Activated CD4-positive, alpha-beta memory T cell treated with anti-CD3 and anti-CD28 coated beads, Interleukin-2, amount 10 ng/mL, durations not matched to agents 7 days and 5 days (primary cell): ENCODE measurements at places on chromosomes 3 and 15.
A peak's percentile ranks its signal among the peaks of the same experiment; 100 is the strongest.

DNA sequence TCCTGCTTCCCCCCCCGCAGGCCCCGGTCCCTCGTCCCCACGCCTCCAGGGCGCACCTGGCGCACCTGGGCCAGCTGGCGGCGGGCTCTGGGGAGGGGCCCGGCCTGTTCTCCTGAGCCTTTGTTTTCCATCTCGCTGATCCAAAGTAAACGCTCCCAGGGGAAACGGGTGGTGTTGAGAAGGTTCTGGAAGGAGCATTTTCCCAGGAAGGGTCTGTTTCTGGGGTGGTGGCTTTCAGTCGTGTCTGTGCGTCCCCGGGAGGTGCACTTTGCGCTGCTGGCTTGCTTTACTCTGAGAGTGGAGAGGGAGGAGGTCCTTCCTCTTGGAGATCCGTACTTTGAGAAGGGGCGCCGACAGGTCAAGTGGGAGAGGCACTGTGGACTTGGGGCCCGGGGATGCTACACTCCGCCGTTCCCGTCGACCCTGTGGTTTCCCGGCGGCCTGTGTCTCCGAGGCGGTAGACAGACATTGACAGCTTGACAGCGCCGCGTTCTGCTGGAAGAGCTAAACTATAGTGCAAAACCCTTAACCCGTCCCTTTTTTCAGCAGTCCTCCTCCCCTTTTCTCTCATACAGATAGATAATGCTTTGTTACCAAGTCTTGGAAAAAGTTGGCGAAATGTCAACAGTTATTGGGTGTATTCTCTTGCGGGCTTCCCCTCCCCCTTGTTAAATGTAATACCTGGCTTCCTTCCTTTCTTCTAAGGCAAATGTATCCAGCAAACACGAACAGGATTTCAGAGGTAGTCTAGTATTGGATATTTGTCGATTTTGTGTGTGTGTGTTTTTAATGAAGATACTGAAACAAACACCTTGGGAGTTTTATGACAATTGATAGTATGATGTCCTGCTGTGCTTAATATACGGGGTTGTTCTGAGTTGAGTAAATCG, 6.5 kb downstream of the TPM1 start:
- peak overlapping the region; percentile 80 for H3K4me3 ChIP-seq
- peak; percentile 44 for DNase-seq
- peaks cover 37% of the 10 kb centered on the region for H3K27me3 ChIP-seq
- no peaks in the 10 kb centered on the region for H3K36me3 ChIP-seq
- H3K27ac ChIP-seq, result peak overlapping the region; percentile 45
- peaks cover 15% of the 10 kb centered on the region for H3K4me1 ChIP-seq

- no peaks in the 10 kb centered on the region for H3K27me3 ChIP-seq
- H3K27ac ChIP-seq, result no peak overlapping the region
Observed at GRCh38 chr3:120130656-120131055, 36.4 kb upstream of the GSK3B start.

DNA sequence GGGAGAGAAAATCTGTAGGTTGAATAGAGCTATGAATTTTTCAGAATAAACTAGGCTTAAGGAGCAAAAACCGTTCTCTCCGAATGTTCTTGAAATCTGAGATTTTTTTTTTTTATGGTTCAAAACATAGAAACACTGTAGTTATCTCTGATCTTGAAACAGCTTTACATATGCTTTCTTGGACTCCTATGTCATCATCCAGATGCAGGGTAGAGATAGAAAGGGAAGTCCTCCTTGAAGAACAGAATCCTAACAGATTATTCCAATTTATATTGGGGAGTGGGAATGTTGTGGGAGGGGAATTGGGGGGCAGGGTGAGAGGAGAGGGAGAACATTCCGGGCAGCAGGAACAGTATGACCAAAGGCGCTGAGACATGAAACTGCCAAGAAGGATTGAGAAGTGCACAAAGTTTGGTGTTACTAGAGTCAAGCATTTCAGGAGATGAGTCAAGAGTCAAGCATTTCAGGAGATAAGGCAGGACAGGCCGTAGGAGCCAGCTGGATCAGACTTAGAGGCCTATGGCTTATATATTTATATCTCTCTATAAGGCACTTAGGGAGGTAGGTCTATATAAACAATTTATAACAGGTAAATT, 21.9 kb upstream of the ST3GAL6 start:
- H3K4me1 ChIP-seq, result no peaks in the 10 kb centered on the region
- H3K27me3 ChIP-seq, result peaks cover 32% of the 10 kb centered on the region
- DNase-seq, result no peak
- no peaks in the 10 kb centered on the region for H3K36me3 ChIP-seq

GRCh38 chr15:81288040-81288439, 35.9 kb downstream of the STARD5 start:
- H3K4me3 ChIP-seq, result no peak overlapping the region
- no peak for DNase-seq
- peaks cover 8% of the 10 kb centered on the region for H3K36me3 ChIP-seq
- no peak overlapping the region for H3K27ac ChIP-seq
